Activated CD4-positive, CD25-positive, alpha-beta regulatory T cell treated with anti-CD3 and anti-CD28 coated beads, Interleukin-2, amount 50 U/mL, for 72 hours (primary cell): ENCODE measurements at places on chromosomes 5 and 9.

- DNase-seq: no peak
These were observed 93.7 kb upstream of the DAP start for GRCh38 chr5:10854506-10855277.

- no peak for DNase-seq
These were observed 387.1 kb downstream of the PDE4D start for GRCh38 chr5:59506285-59506877.

DNA sequence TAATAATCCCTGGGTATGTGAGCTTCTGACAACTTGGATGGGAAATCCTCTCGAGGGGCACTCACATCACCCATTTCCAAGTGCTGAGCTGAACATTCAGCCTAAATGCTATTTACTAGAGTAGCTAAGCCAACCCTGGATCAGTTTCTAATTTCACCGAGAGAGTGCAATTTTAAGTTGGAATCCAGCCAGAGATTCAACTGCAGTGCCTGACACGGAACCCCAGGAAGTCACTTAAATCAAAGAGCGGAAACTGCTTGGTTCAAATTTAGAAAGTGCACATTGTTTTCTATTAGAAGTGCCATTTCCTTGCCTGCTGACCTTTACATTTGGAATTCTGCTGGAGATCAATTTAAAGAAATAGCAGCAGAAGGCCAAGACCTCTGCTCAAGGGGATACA is 8.8 kb downstream of the SPRY4 start:
- DNase-seq: no peak

- DNase-seq: no peak
These were observed 2.5 kb upstream of the ZNF474 start for GRCh38 chr5:122126756-122127321.

DNA sequence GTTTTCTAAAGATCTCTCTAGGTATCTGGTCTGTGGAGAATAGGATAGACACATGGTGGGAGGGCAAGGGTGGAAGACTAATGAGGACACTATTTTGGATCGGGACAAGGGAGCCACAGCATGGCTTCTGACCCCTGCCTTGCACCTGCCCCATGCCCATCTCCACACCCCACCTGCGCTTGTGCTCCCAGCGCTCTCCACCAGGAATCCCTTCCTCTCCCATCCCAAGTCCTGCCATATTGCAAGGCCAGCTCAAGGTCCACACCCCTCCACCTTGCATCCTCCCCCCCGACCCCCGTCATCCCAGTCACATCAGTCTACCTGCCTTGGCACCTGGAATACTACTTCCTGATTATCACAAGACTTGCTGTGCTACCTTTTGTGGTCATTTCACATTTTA is 44.2 kb upstream of the RETREG1 start:
- no peak for DNase-seq

DNA sequence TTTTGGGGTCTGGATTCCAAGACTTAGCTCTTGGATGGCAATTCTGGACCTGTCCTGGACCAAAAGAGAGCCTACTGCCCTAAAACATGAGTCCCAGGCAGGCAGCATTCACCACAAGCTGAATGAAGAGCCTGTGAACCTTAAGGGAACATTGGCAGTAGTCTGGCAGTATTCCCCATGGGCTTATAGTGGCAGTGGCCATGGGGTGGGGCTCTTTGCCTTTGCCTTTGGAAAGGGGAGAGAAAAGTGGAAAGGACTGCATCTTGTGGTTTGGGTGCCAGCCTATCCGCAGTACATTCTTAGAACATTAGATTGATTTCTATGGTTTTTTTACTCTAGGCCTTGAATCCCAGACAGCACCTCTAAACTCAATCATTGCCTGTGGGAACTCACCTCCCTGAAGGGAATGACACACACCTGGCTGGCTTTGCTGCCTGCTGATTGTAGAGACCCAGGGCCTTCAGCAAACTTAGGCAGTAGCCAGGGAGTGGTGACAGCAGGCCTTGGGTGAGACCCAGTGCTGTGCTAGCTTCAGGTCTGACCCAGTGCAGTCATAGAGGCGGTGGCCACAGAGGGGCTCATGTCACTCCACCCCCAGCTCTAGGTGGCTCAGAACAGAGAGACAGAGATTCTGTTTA is 216.3 kb downstream of the CETN3 start:
- no peak for DNase-seq

DNA sequence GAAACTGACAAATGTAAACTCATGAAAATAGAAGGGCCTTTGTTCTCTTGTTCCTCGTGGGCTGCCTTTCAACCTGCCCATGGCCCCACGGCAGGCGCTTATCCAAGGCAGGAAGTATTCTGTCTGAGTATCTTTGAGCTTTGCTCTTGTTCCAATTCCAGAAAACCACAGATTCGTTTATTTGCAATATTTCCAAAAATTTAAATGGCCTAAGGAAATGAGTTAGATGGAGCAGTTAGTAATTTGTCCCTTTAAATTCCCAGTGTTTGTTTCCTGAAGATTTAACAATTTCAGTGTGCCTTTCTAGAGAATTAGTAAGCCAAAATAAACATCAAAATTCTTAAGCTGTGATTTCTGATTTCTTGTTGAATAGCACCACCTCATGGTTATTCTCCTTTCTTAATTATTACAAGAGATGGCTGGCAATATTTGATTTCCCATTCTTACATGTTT is 299.4 kb upstream of the RASA1 start:
- no peak for DNase-seq

- DNase-seq: no peak
These were observed 149.7 kb upstream of the ADCY2 start for GRCh38 chr5:7246287-7246686.

- DNase-seq: no peak
These were observed 146.6 kb upstream of the PCA3 start for GRCh38 chr9:76617497-76618175.
